ENCODE measurements at places on chromosomes 1 and 21. TPM values are rescaled to one million over a fixed set of nuclear protein-coding genes. Genes with fewer than 3 reads are reported as not detected.

Gene IFFO2
- 3.2 TPM for polyA plus RNA-seq

Gene FCMR
- 1,697 TPM for polyA plus RNA-seq

Gene EPS8L3
- polyA plus RNA-seq = not detected

Gene LRRC38
- polyA plus RNA-seq = not detected

Gene WNT4
- not detected for polyA plus RNA-seq

Gene ZFP69
- polyA plus RNA-seq = not detected

Gene LCE3E
- not detected for polyA plus RNA-seq

Gene DNAJC28
- polyA plus RNA-seq = 0.93 TPM

Gene SERPINC1
- polyA plus RNA-seq = not detected

Gene CFHR2
- polyA plus RNA-seq = not detected

Gene ALX3
- polyA plus RNA-seq = not detected

Gene S100A16
- polyA plus RNA-seq = not detected

Gene PRELP
- polyA plus RNA-seq = not detected

Gene CFAP107
- not detected for polyA plus RNA-seq

Gene MTARC1
- polyA plus RNA-seq = 0.91 TPM

Gene C2CD4D
- polyA plus RNA-seq = not detected

Gene ALPL
- polyA plus RNA-seq = 0.65 TPM

Gene RGS8
- not detected for polyA plus RNA-seq

Gene TMEM39B
- 2.1 TPM for polyA plus RNA-seq

Gene IBA57
- polyA plus RNA-seq = 2.2 TPM

Gene PLA2G5
- not detected for polyA plus RNA-seq

Gene SLFNL1
- 0.19 TPM for polyA plus RNA-seq

Gene NEXN
- polyA plus RNA-seq = 1.6 TPM

Gene TRNP1
- polyA plus RNA-seq = not detected

Gene CFHR5
- not detected for polyA plus RNA-seq

Gene MX2
- 41.0 TPM for polyA plus RNA-seq

Gene CGN
- polyA plus RNA-seq = not detected

Gene TNNT2
- polyA plus RNA-seq = not detected

Gene NTMT2
- polyA plus RNA-seq = not detected

Gene ADGRB2
- not detected for polyA plus RNA-seq

All from naive B cell (primary cell).